ENCODE measurements at places on chromosomes 12 and 14. TPM values are rescaled to one million over a fixed set of nuclear protein-coding genes. Genes with fewer than 3 reads are reported as not detected.

GRCh38 chr12:27623645-27624044, 72.6 kb upstream of the REP15 start:
- DNase-seq: peak; percentile 92

DNA sequence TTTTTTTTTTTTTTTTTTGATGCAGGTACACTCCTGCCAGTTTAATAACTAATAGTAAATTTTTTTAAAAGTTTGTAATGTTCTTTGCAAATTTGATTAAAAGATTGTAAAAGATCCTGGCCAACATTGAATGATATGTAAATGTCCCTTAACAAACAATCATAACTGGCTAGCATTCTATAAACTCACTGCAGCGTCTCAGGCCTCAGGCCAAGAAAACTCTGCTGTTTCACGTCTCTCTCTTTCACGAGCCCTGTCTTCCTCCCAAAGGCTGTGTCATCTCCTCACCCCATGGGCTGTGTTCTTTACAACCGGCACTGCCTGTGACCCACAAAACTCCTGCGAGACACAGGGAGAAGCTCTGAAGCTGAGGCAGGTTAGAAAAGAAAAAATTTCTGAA, 103.3 kb downstream of the NUAK1 start:
- no peak for DNase-seq

- no peak for DNase-seq
Observed at GRCh38 chr14:88234442-88234841, 88.6 kb downstream of the KCNK10 start.

- no peak for DNase-seq
Observed at GRCh38 chr12:46222636-46223035, 46.2 kb downstream of the SLC38A1 start.

- DNase-seq: no peak
Observed at GRCh38 chr14:50678163-50678562, 10.1 kb upstream of the SAV1 start.

DNA sequence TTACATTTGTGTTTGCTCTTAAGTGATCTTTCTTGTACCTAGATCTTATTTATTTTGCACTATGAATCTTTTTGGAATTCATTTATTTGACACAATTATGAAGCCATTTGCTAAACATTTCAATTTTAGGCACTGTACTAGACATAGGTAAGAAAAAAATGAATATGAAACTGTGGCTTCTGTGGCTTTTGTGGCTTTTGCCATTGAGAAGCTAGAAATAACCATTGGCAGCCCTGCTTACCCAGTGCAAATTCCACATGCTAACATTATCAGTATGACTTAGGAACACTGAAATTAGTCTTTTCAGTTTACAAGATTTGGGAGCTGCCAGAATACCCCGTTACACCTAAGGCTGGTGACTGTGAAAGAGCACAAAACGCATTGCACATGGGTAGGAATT, 60.1 kb downstream of the FSCB start:
- no peak for DNase-seq

DNA sequence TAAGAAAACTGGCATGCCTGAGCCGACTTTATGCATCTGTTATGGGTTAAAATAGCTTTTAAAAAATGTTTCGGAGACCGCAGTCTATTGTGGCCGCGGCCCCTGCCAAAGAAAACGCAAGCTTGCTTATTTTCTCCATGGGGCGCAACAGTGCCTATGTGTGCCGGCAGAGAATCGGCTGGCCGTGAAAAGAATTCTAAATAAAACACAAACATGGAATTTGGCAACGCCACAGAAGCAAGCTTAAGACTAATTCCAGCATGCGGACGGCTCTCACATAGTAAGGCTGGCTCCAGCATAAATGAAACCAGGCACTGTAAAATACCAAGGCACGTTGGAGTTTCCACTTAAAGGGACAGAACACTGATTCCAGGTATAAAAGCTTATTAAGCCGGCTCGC, 56.7 kb downstream of the BCL11B start:
- DNase-seq: no peak

GRCh38 chr14:74019408-74020137, 424 bp downstream of the BBOF1 start:
- no peak for DNase-seq

- DNase-seq: peak; percentile 30
Observed at GRCh38 chr12:32583534-32583933, 95.6 kb upstream of the DNM1L start.

DNA sequence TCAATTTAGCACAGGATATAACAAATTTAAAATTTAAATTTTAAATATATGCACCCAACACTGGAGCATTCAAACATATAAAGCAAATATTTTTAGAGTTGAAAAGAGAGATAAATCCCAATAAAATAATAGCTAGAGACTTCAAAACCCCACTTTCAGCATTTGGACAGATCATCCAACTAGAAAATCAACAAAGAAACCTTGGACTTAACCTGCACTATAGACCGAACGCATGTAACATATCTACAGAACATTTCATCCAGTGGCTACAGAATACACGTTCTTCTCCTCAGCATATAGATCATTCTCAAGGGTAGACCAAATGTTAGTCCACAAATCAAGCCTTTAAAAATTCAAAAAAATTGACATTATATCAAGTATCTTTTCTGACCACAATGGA, 64.0 kb downstream of the SPTSSA start:
- peak; percentile 17 for DNase-seq

- no peak for DNase-seq
Observed at GRCh38 chr12:123998991-123999359, 26.0 kb downstream of the ZNF664 start.

DNA sequence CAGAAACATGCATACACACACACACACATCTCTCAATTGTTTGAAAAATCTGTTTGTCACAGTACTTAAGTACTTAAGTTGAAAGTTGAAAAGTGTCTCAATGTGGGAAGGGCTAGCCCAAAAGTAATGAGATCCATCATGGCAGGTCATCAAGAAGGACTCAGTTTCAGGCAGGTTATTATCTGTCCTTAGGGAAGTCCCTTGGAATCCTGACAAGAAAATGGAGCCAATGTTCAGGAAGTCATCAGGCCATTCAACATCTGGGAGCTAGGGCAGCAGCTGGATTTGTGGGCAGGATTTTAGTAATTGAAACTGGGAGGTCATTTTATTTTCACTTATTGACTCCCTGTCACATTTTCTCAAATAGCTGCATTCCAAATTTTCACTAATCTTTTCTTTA, 56.0 kb downstream of the MSRB3 start:
- DNase-seq: no peak

DNA sequence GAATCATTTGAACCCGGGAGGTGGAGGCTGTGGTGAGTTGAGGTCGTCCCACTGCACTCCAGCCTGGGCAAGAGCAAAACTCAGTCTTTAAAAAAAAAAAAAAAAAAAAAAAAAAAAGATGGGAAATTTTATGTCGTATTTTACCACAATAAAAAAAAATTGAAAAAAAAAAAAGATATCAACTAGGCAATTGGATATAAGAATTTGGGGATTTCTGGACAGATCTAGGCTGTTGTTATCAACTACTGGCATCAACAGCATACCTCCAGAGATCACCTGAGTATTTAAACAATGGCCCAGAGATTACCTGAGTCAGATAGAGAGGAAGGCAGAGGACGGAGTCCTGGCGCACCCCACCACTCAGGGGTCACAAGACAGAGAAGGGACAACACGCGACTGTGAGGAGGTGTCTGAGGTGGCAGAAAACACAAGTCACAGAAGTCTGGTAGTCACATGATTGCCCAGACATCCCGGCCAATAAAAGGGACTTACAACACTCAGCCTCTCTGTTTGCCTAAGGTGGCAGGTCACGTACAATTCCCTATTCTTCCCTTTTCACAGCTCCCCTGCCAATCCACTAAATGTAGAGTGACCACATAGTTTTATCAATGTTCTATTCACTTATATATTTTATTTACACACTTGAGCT, 1.8 kb downstream of the SPRING1 start:
- peak; percentile 50 for DNase-seq

ATP2B1 gene
- 48.5 TPM for total RNA-seq

SCARB1 gene
- total RNA-seq: 79.1 TPM

AACS gene
- 31.9 TPM for total RNA-seq

NEDD8 gene
- total RNA-seq: 337 TPM

POTEM gene
- not detected for total RNA-seq

C14orf39 gene
- total RNA-seq: 0.17 TPM

PMEL gene
- total RNA-seq: 0.35 TPM

TAS2R31 gene
- 0.75 TPM for total RNA-seq

GRIP1 gene
- total RNA-seq: 8.4 TPM

ADSS1 gene
- 7.9 TPM for total RNA-seq

ARHGEF25 gene
- total RNA-seq: 18.1 TPM

TPPP2 gene
- not detected for total RNA-seq

Measured in PC-3 (cell line).